ENCODE measurements at places on chromosomes 1 and 21. TPM values are rescaled to one million over a fixed set of nuclear protein-coding genes. Genes with fewer than 3 reads are reported as not detected.

The ITLN2 gene
- total RNA-seq, result not detected

The CENPL gene
- total RNA-seq, result 8.4 TPM

The KCNJ9 gene
- not detected for total RNA-seq

The DNALI1 gene
- total RNA-seq, result 3.1 TPM

The PTAFR gene
- total RNA-seq, result 22.8 TPM

The GREM2 gene
- 0.16 TPM for total RNA-seq

The CLEC20A gene
- not detected for total RNA-seq

The DYNLT5 gene
- 1.7 TPM for total RNA-seq

The RGS16 gene
- total RNA-seq, result 25.0 TPM

The RHEX gene
- 2.2 TPM for total RNA-seq

The RASAL2 gene
- total RNA-seq, result 17.3 TPM

The HUNK gene
- total RNA-seq, result 0.55 TPM

The RERE gene
- 120 TPM for total RNA-seq

The AGTRAP gene
- total RNA-seq, result 39.8 TPM

The PLPPR5 gene
- total RNA-seq, result not detected

The KRTAP19-1 gene
- total RNA-seq, result not detected

The NPHS2 gene
- total RNA-seq, result not detected

The OR2T29 gene
- total RNA-seq, result not detected

The ACTN2 gene
- 0.71 TPM for total RNA-seq

The C1QA gene
- total RNA-seq, result 347 TPM

The IFI44L gene
- 25.6 TPM for total RNA-seq

The UBASH3A gene
- 0.32 TPM for total RNA-seq

The BRDT gene
- total RNA-seq, result not detected

The GOLPH3L gene
- 19.1 TPM for total RNA-seq

The IL23R gene
- total RNA-seq, result not detected

The NPPA gene
- not detected for total RNA-seq

The LCE2A gene
- total RNA-seq, result not detected

The LEMD1 gene
- total RNA-seq, result not detected

The OLIG2 gene
- total RNA-seq, result not detected

The SPRR4 gene
- not detected for total RNA-seq

The VN1R5 gene
- not detected for total RNA-seq

The NSUN4 gene
- total RNA-seq, result 28.1 TPM

The OR6K3 gene
- not detected for total RNA-seq

The WDR64 gene
- total RNA-seq, result not detected

The OR2L13 gene
- total RNA-seq, result not detected

The MAP3K7CL gene
- 3.9 TPM for total RNA-seq

The IL19 gene
- total RNA-seq, result not detected

The GNG4 gene
- 0.64 TPM for total RNA-seq

The ACKR1 gene
- 94.7 TPM for total RNA-seq

The OR2L2 gene
- total RNA-seq, result 0.10 TPM

The SLAMF7 gene
- total RNA-seq, result 0.64 TPM

The INKA2 gene
- total RNA-seq, result 15.4 TPM

The CRYAA gene
- total RNA-seq, result not detected

The FAM163A gene
- not detected for total RNA-seq

The NBPF10 gene
- total RNA-seq, result 3.4 TPM

The KCNH1 gene
- 0.26 TPM for total RNA-seq

The DCST2 gene
- 0.87 TPM for total RNA-seq

The PTGFR gene
- total RNA-seq, result 0.84 TPM

The SLC2A1 gene
- total RNA-seq, result 16.3 TPM
